Tibial nerve (tissue), 4 donors: ENCODE measurements at places on chromosomes 1 and 21. TPM values are rescaled to one million over a fixed set of nuclear protein-coding genes. Genes with fewer than 3 reads are reported as not detected.

GRCh38 chr1:216903382-216903740 is 180.1 kb upstream of the ESRRG start:
- DNase-seq, result no peak
- no peaks in the 10 kb centered on the region for H3K36me3 ChIP-seq
- H3K27me3 ChIP-seq, result no peaks in the 10 kb centered on the region
- no peaks in the 10 kb centered on the region for H3K4me1 ChIP-seq
- H3K27ac ChIP-seq, result no peak overlapping the region
- H3K4me3 ChIP-seq, result no peak overlapping the region

- no peak overlapping the region for H3K4me3 ChIP-seq
- no peak overlapping the region for H3K27ac ChIP-seq
- H3K36me3 ChIP-seq, result no peaks in the 10 kb centered on the region
- no peaks in the 10 kb centered on the region for H3K27me3 ChIP-seq
- DNase-seq, result no peak
These were observed 199.4 kb upstream of the PTBP2 start for GRCh38 chr1:96521994-96522760.

DNA sequence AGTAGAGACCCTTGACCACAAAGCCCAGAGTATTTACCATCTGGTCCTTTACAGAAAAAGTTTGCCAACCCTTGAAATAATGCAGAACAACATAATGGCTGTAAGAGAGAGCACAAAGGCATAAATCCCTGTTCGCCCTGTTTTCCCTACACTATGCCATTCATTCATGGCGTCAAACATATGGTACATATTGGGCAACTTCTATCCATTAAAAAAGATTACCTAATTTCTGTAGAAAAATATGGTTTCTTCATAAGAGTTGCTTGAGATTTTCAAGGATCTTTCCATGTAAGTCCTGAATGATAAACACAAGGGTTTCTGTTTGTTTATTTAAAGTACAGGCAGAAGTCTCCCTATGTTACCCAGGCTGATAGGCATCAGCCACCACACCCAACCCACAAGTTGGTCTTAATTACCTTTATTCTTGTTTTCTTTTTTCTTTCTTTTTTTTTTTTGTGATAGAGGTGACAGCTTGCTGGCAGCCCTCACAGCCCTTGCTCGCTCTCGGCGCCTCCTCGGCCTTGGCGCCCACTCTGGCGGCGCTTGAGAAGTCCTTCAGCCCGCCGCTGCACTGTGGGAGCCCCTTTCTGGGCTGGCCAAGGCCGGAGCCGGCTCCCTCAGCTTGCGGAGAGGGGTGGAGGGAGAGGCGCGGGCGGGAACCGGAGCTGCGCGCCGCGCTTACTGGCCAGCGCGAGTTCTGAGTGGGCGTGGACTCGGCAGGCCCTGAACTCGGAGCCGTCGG is 68.3 kb upstream of the NR5A2 start:
- no peak overlapping the region for H3K4me3 ChIP-seq
- H3K36me3 ChIP-seq, result no peaks in the 10 kb centered on the region
- no peak overlapping the region for H3K27ac ChIP-seq
- DNase-seq, result no peak
- H3K27me3 ChIP-seq, result no peaks in the 10 kb centered on the region

DNA sequence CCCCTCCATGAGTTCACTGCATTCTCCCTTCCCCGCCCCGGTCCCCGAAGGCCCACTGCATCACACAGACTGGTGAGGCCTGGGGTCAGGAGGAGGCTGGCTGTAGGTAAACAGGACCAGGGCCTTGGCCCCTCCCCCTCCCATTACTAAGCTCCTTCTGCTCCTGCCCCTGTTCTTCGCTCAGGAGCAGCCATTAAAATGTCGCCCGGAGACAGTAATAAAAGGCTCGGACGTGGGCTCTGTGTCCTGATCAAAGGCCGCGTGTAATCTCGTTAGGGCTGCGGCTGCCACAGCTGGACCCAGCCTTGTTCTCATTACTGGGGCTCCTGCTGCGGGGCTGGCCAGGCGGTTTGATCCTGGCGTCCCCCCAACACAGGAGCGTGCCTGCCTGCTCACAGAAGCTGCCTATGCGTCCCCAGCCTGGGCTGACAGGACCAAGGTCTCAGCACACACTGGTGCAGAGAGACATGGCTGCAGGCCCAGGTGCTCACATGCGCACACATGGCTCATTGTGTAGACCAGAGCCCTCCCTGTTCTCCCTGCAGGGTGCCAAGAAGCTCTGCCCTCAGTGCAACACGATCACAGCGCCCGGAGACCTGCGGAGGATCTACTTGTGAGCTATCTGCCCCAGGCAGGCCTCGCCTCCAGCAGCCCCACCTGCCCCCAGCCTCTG is 24.0 kb downstream of the TMEM53 start:
- no peak overlapping the region for H3K27ac ChIP-seq
- no peak for DNase-seq
- H3K36me3 ChIP-seq, result no peaks in the 10 kb centered on the region
- peaks cover under 1% of the 10 kb centered on the region for H3K4me1 ChIP-seq
- no peak overlapping the region for H3K4me3 ChIP-seq

DNA sequence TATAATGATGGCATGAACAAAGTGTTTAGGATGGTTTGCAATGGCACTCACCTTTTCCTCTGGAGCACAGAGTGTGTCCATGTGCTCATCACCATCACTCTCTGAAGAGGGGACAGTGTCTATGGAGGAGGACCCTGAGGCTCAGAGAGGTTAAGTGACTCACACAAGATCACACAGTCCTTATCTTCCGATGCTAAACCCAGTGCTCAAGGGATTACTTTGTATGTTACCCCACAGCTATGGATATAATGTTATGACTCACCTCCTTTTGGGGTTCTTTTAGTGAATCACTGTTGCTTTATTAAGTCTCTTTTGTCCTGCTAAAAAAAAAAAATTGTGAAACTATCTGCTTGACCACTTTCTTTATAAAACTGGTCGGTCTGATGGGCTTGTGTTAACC is 67.6 kb downstream of the TENT5C start:
- DNase-seq, result no peak
- H3K4me3 ChIP-seq, result no peak overlapping the region
- H3K27me3 ChIP-seq, result no peaks in the 10 kb centered on the region
- no peak overlapping the region for H3K27ac ChIP-seq
- H3K36me3 ChIP-seq, result no peaks in the 10 kb centered on the region

GRCh38 chr1:248847956-248848561 is 10.0 kb downstream of the ZNF672 start:
- H3K27ac ChIP-seq, result no peak overlapping the region
- H3K4me3 ChIP-seq, result no peak overlapping the region
- no peak for DNase-seq
- peaks cover 3% of the 10 kb centered on the region for H3K4me1 ChIP-seq
- H3K27me3 ChIP-seq, result no peaks in the 10 kb centered on the region

DNA sequence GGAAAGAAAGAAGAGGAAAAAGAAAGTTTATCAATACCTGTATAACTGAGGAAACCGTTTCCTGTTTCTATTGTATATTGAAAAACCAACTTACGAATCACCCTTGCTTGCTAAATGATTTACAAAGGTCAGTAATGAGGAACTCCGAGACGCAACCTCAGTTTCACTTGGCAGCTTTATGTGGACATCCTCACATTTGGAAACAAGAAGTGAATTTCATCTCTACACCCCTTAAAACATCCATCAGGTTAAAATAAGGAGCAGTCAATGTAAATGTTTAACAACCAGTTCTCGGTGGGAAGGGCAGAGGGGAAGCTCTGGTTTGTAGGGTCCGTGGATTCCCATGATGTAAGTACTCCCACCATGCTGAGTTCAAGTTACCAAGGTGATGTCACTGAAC is 481.7 kb upstream of the RUNX1 start:
- no peaks in the 10 kb centered on the region for H3K36me3 ChIP-seq
- DNase-seq, result no peak
- no peak overlapping the region for H3K27ac ChIP-seq
- H3K4me3 ChIP-seq, result no peak overlapping the region

Gene IL10
- total RNA-seq, result not detected

Gene SELENBP1
- 119 TPM for total RNA-seq

- H3K4me3 ChIP-seq, result no peak overlapping the region
- DNase-seq, result no peak
- no peaks in the 10 kb centered on the region for H3K4me1 ChIP-seq
- no peaks in the 10 kb centered on the region for H3K27me3 ChIP-seq
- H3K36me3 ChIP-seq, result no peaks in the 10 kb centered on the region
- no peak overlapping the region for H3K27ac ChIP-seq
These were observed 485.3 kb upstream of the NFIA start for GRCh38 chr1:60596791-60597750.

- no peak overlapping the region for H3K27ac ChIP-seq
- H3K4me3 ChIP-seq, result no peak overlapping the region
These were observed 28.2 kb downstream of the STPG1 start for GRCh38 chr1:24385160-24385940.

DNA sequence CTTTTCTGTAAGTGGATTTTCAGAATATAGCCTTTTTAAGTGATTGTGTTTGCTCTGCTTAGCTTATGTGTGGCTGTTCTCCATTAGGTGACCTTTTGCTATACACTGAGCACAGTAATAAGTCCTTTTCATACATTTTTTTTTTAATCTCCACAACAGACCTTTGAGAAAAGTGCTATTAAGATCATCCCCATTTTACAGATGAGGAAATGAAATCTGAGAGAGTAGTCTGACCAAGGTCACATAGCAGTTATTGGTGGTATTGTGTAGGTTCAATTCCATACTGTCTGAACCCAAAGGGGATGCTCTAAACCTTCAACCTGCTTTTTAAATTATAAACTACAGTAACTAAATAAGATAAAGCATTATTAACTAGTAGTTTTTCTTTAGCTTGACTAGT is 1.7 kb downstream of the PRRC2C start:
- H3K27ac ChIP-seq, result no peak overlapping the region
- H3K27me3 ChIP-seq, result no peaks in the 10 kb centered on the region
- no peak for DNase-seq

Gene GADD45A
- 78.6 TPM for total RNA-seq

GRCh38 chr1:58439946-58440345 is 106.6 kb downstream of the OMA1 start:
- H3K36me3 ChIP-seq, result no peaks in the 10 kb centered on the region
- H3K4me1 ChIP-seq, result no peaks in the 10 kb centered on the region
- no peak overlapping the region for H3K4me3 ChIP-seq
- no peak for DNase-seq

GRCh38 chr1:177183836-177184235 is 13.1 kb downstream of the BRINP2 start:
- no peaks in the 10 kb centered on the region for H3K27me3 ChIP-seq
- DNase-seq, result no peak
- H3K27ac ChIP-seq, result no peak overlapping the region
- H3K4me3 ChIP-seq, result no peak overlapping the region

DNA sequence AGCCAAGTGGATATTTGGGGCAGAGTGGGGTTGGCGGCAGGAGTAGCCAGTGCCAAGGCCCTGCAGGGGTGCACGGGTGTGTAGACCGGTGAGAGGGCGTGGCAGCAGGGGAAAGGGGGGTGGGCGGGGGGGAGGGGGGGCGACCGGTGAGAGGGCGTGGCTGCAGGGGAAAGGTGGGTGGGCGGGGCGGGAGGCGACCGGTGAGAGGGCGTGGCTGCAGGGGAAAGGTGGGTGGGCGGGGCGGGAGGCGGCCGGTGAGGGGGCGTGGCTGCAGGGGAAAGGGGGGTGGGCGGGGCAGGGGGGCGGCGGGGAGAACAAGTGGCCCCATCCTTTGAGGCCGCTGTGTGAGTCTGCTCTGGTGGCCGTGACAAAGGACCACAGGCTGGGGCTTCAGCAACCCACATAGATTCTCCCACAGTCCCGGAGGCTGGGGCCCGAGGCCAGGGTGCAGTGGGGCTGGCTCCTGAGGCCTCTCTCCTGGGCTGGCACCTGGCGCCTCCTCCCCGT is 25.8 kb downstream of the RRP1 start:
- no peaks in the 10 kb centered on the region for H3K27me3 ChIP-seq
- DNase-seq, result no peak
- no peak overlapping the region for H3K4me3 ChIP-seq

DNA sequence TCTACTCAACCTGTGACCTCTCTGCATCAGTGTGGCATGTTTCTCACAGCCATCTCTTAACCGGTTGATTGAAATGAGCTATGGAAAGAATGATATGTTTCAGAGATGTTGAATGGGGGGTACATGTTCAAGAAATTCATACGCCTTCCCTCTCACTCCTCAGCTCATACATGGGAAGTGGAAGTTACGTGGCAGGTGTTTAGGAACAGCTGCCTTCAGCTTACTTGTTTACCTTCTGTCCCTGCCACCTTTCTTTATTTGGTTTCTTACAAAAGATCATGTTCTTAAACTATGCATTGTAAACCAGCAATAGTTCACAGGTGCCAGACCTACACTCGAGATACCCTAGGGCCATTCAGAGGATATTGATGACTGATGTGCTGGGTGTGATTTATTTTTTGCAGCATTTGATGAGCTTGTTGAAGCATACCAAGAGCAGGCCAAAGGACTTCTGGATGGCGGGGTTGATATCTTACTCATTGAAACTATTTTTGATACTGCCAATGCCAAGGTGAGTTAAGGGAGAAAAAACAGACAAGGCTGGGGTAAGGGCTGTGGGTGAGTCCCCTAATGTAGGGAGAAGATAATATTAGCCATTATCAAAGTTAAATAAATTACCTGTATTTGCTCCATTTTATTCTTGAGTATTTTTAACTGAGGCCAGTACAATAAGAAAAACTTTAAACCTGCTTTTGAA is 17.4 kb downstream of the MTR start:
- H3K27me3 ChIP-seq, result no peaks in the 10 kb centered on the region
- no peaks in the 10 kb centered on the region for H3K4me1 ChIP-seq
- no peak overlapping the region for H3K27ac ChIP-seq
- H3K4me3 ChIP-seq, result no peak overlapping the region

Gene SPRR2E
- not detected for total RNA-seq

Gene IFNLR1
- total RNA-seq, result not detected

Gene NUCKS1
- total RNA-seq, result 80.1 TPM

Gene TFF3
- 6.5 TPM for total RNA-seq

DNA sequence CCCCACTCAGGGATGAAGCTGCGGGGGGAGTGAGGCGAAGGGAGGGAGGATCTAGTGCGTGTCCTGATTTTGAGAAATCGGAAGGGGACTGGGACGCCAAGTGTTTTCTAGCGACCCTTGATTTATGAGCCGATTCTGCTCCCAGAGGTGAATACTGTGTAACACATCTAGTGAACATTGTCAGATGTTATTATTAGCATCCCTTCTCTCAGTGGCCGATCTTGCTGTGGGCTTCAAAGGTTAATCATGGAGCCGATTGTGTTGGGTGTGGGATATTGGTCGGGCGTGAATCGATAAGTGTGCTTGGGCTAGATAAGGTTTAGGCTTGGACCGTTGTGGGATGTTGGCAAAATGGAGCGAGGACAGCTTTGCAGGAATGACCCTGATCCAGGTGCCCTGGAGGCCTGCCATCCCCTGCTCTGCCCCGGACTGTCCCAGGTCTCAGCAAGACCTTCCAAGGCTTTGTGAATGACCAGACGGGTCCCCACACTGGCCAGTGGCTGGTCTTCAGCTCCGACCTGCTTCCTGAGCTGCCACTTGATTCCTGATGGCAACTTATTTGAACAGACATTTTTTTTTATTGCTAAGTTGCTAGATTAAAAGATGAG is 2.2 kb downstream of the AJAP1 start:
- no peak overlapping the region for H3K4me3 ChIP-seq
- peaks cover 3% of the 10 kb centered on the region for H3K4me1 ChIP-seq
- H3K27ac ChIP-seq, result no peak overlapping the region
- no peaks in the 10 kb centered on the region for H3K27me3 ChIP-seq
- H3K36me3 ChIP-seq, result no peaks in the 10 kb centered on the region
- no peak for DNase-seq

Gene WDR64
- total RNA-seq, result not detected
